ENCODE measurements at places on chromosomes 5 and 9.

- DNase-seq: no peak
These were observed 87.3 kb downstream of the PRDM6 start for GRCh38 chr5:123176224-123176937.

DNA sequence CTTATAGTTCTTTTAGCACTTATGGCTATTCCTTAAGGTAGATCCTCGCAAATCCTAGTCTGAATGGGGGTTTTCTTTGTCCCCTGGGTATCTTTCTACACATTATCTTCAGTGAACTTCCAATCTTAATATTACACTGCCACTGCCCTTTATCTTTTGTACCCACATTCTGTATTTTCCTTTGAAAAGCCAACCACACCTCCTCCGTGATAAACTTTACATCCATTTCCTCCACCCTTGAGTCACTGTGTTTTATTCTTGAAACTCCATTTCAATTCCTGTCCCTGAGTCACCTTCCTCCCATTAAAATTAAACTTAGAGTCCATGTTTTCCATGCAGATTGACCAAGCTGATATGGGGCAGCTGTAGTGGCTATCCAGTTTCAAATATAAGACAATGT, 43.2 kb upstream of the RICTOR start:
- no peak for DNase-seq

DNA sequence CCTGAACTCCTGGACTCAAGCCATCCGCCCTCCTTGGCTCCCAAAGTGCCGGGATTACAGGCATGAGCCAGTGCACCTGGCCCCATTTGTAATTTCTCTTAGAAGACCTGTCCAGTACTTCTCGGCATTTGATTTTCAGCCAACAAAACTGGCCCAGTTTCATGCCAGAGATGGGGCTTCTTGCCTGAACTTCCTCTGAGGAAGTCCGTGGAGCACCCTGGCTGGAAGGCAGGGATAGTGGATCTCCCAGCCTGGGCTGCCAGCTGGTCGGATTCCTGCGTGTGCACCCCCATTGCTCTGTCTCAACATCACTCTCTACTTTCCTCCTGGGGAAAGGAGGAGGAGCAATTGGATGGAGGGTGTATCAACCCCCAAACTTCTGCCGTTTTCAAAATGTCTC, 39.0 kb downstream of the FAM78A start:
- DNase-seq: no peak

DNA sequence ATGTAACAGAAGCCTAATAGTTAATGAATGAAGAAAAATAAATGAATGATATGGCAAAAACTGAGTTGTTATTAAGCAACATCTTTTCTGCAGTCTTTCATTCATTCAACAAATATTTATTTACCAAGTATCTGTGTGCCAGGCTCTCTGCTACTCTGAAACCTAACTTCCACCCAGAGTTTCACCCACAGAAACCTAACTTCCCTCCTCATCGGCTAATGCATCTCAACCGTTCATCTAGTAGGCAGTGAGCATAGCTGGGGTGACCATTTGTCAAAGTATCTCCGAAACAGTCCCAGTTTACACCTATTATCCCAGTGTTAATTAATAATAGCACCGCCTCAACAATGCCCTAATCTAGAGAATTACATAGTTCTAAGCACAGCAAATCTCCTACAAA, 1.5 kb downstream of the TTC39B start:
- DNase-seq: no peak

- DNase-seq: no peak
These were observed 13.5 kb downstream of the GALNT10 start for GRCh38 chr5:154203798-154204578.

GRCh38 chr9:108417726-108418125, 438.1 kb downstream of the ACTL7B start:
- no peak for DNase-seq
